ENCODE measurements at places on chromosomes 13 and 19.
A peak's percentile ranks its signal among the peaks of the same experiment; 100 is the strongest.

GRCh38 chr13:59954601-59955000 lies 209.1 kb downstream of the DIAPH3 start:
- DNase-seq, result peak; percentile 9

DNA sequence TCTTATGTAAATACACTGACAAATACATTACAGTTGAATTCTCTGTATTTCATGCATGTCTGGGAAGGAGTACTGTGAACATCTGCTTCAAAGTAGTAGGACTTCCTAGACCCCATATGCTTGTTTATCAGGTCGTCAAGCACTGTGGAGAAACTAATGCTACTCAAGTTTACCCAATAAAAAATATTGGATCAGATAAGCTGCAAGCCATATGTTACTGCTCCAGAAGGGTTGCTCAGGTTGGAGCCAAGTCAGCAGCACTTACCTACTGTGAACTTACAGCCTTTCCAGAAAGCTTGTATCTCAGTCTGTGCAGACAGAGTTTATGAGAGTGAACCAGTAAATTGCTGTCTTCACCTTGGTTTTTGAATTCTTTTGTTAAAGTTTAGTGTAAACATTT lies 36.2 kb downstream of the SLAIN1 start:
- DNase-seq, result no peak

GRCh38 chr19:46000491-46001246 lies 5.4 kb downstream of the CCDC61 start:
- DNase-seq, result no peak

- no peak for DNase-seq
Measured at GRCh38 chr13:30345426-30346100, 38.2 kb upstream of the KATNAL1 start.

GRCh38 chr13:73935991-73936390 lies 198.2 kb downstream of the KLF12 start:
- DNase-seq, result no peak

- no peak for DNase-seq
Measured at GRCh38 chr19:1599460-1599846, 5.8 kb downstream of the UQCR11 start.

DNA sequence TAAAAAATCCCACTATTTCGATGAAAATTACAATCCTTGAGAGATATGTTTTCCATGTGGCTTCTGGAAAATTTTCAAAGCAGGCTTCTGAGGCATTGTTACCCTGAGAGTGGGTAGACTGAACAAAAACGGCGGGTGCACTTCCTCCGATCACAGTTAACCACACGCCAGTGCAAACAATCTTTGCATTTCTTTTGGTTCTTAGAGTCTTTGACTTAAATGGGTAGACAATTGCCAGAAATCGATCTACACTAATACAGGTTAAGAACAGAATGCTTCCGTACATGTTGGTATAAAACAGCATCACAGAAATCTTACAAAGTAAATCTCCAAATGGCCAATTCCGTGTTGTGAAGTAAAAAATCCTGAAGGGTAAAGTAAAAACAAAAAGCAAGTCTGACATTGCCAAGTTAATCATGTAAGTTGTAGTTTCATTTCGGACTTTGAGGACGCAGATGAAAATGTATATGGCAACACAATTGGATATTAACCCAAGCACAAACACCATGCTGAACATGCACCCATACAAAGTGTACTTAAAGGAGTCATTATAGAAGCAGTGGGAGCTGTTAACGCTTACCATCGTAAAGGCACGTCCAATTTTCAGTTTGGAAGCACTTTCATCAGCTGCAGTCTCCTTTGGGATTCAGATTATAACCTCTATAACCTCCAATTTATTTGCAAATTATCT lies 927 bp downstream of the LPAR6 start:
- DNase-seq, result peak; percentile 42

- DNase-seq, result no peak
Measured at GRCh38 chr13:34207872-34208271, 389.9 kb downstream of the RFC3 start.

DNA sequence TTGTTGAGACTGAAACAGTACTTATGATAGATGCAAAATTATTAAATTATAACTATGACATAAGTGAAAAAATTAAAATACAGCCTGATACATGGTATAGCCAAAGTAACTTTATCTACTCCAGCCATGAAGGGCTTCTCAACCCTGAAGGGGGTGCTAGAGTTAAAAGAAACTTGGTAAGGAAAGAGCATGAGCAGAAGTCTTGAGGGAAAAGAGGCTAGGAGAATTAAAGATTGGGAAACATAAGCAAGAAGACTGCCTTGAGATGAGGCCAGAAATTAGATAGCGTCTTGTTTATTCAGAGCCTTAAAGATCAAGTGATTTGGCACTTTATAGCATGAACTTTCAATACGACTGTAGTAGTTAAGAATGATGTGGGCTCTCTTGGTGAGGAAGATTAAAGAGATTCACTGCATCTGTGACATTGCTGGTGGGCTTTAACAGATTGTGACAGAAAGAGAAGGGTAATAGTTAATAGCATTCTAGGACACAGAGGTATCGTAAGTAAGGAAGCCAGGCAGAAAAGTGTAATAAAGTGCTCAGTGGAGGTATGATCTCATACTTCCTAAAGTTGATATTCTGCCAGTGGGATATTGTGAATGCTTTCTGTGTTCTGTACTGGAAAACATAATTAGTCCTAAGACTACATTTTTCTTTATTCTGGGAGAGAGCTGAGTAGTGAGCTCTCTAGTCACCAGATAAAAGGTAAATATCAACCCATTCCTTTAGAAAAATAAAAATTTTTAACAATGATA lies 385.4 kb upstream of the PRR20A start:
- DNase-seq, result no peak

DNA sequence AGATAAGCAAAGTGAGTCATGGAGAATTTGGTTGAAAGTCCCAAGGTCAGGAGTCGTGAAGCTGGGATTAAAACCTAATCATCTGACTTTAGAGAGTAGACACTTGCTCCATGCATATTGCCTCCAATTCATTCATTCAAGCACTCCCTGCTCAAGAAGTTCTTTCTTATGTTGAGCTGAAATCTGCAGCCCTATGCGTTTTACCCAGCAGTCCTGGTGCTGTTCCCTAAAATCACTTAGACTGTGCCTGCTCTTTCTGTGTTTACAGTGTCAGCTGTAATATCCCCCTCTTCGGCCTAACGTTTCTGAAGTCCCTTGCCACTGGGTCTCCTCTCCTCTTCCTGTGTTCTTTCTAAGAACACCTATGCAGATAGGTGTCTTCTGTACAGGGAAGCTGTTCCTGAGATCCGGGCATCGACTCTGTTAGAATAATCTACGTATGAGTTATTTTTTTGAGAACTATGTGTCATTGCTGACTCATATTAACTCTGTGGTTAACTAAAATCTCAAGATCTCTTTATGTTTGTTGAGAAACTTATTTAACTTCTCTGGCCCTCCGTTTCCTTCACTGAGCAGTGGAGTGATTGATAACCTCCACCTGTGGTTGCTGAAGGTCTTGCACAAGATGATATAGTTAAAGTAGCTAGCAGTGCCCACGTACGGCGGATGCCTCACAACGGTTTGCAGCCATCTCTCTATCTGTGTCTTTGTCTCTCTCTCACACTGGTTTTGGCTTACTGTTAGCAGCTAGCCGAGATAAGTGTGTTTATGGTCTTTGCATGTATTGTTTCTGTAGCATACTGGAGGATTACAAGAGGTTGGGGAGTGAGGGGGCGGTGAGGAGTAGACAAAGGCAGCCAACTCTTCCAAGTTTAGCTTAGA lies 4.7 kb downstream of the ALOX5AP start:
- peak; percentile 65 for DNase-seq

- no peak for DNase-seq
Measured at GRCh38 chr19:11064831-11065303, 24.4 kb upstream of the LDLR start.

DNA sequence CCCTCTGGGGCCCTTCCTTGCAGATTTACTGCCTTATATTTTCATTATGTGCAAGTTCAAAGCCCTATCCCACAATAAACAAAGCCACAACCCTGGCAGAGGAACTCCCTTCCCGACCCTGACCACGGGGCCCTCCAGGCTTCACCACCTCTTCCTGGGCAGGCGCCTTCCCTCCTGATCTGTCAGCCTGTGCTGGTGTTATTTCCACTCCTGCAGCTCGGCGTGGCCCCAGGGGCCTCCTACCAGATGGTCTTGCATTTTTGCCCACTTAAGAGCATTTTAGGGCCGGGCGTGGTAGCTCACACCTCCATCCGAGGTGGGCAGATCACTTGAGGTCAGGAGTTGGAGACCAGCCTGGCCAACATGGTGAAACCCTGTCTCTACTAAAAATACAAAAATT lies 22.8 kb downstream of the SLC15A1 start:
- no peak for DNase-seq

- DNase-seq, result peak; percentile 76
Measured at GRCh38 chr19:51422053-51422448, 4.6 kb upstream of the SIGLEC10 start.

GRCh38 chr19:33316541-33317264 lies 14.4 kb upstream of the CEBPA start:
- DNase-seq, result no peak

- no peak for DNase-seq
Measured at GRCh38 chr13:95181586-95181985, 119.7 kb downstream of the ABCC4 start.

DNA sequence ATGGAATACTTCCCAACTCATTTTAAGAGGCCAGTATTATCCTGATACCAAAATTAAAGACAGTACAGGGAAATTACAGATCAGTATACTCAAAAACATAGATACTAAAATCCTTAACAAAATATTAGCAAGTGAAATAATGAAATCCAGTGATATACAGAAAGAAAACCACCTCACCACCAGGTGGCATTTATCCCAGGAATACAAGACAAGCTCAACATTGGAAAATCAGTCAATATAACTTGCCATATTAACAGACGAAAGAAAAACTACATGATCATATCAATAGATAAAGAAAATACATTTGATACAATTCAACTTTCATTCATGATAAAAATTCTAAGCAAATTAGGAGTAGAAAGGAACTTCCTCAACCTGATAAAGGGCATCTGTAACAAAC lies 6.7 kb upstream of the GNA15 start:
- DNase-seq, result peak; percentile 50

GRCh38 chr13:109010912-109011311 lies 381.5 kb downstream of the MYO16 start:
- no peak for DNase-seq

DNA sequence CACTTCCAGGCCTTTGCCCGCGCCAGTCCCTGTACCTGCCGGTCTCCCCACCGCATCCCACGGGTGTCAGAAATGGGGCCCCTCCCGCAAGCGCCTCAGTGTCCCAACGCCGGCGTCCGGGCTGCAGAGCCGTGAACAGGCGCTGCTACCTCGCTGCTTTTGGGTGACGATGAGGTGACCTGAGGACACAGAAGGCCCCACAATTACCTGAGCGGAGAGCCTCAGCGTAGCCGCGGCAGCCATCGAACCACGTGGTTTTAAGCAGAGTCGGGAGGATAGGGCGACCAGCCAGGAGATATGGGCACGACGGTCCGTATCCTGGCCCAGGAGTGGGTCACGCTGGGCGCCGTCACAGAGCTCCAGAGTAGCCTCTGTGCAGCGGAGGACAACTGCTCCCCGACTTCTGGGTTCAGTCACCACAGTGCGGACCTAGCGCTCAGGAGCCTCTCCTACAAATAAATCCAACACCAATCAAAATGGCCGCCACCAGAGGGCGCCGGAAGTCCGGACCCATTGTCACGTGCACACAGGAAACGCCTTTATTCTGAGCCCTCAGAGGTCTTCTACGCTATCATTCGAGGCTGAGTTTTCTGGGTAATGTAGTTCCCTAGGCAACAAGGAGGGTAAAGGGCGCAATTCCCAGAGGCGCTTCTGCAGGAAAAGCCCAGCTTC lies at the start of gene ZNF814:
ZNF814 (minus strand) TSS at position 478 of the 672 bp plus-strand sequence; CDS start at position 243, 235 bp downstream.
- peak; percentile 84 for DNase-seq

DNA sequence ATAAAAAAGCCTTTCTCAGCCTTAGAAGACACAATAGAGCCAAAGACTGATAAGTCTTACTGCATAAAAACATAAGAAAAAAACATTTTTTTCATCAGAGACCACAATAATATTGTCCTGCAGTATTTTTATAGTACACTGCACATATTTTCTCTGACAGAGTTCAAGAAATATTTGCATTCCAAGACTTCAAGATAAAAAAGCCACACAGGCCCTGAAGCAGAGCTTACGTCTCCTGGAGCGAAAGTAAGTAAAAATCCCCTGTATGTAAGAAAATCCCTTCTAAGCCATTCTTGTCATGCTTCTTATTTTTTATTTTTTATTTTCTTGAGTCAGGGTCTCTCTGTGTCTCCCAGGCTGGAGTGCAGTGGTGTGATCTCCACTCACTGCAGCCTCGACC lies 755.9 kb downstream of the LIG4 start:
- no peak for DNase-seq

- DNase-seq, result no peak
Measured at GRCh38 chr13:32409561-32410421, 18.1 kb downstream of the N4BP2L1 start.

DNA sequence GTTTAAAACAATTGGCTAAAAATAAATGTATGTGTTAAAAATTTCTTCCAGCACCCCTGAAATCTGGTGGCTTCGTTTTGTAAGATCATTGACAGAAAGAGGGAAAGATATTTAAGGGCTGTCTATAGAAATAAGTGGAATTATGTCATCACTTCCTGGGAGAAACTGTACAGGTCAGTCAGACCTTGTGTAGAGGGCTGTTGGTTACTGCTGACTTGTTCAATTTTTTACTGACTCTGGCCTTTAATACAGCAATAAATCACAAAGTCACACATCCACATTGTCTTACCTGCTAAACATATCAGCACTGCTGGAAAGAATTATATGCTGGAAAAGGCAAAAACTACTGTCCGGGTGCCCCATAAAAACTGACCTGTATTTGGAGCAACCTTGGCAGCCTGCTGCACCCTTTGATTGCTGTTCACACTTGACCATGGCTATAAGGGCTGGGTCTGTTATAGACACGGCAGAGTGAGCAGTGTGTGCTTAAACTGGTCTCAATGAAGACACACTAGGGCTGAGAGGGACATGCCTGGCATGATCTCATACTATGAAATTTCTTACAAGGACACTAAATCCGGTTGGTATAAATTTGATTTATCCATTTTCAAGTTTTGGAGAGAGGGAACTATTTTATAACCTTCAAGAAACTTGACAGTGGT lies 162.1 kb downstream of the NHLRC3 start:
- no peak for DNase-seq

DNA sequence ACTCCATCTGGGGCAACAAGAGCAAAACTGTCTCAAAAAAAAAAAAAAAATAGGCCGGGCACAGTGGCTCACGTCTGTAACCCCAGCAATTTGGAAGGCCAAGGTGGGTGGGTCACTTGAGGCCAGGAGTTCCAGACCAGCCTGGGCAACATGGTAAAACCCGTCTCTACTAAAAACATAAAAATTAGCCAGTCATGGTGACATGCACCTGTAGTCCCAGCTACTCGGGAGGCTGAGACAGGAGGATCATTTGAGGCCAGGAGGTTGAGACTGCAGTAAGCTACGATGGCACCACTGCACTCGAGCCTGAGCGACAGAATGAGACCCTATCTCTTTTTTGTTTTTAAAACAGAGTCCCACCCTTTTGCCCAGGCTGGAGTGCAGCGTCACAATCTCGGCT lies 3.9 kb downstream of the IQCN start:
- no peak for DNase-seq

GRCh38 chr13:29362849-29363604 lies 232.5 kb downstream of the SLC7A1 start:
- peak; percentile 10 for DNase-seq

- no peak for DNase-seq
Measured at GRCh38 chr13:69458013-69458412, 649.6 kb upstream of the ATXN8OS start.

GRCh38 chr19:41604831-41605230 lies 22.0 kb downstream of the CEACAM4 start:
- DNase-seq, result no peak
